Stimulated activated CD8-positive, alpha-beta memory T cell treated with anti-CD3 and anti-CD28 coated beads, Interleukin-4, amount 100 ng/mL, for 4 hours (primary cell): ENCODE measurements at places on chromosomes 1 and 21.
A peak's percentile ranks its signal among the peaks of the same experiment; 100 is the strongest.

DNA sequence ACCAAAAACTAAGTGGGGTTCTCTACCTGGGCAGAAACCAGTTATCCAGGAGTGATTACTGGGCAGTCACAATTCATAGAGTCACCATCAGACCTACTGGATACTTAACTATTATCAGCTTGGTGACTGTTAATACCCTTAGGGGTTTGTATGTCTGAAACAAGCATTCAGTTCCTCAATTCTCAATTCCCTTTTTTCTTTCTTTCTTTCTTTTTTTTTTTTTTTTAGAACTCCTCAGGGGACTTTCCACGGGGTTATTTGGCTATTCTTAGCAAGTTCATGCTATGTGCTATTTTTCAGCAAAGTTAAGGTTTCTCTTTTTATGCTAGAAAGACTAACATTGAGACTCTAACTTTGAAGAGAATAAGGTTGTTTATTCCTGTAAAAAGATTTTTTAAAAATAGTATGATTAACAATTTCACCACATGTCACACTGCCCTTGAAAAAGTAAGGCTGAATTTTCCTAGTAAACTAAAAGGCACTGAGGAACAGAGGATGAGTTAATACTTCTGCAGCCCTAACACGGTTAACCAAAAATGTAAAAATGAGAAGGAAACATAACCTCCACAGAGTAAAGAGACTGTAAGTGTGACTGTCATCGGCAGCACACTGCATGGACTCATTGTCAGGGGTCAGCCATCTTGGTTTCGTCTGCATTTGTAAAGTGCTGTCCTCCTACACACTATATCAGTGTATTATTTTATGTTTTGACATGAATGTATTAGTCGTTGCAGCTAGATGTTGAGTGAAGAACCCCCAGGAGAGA, 310.2 kb downstream of the NTNG1 start:
- DNase-seq: no peak

DNA sequence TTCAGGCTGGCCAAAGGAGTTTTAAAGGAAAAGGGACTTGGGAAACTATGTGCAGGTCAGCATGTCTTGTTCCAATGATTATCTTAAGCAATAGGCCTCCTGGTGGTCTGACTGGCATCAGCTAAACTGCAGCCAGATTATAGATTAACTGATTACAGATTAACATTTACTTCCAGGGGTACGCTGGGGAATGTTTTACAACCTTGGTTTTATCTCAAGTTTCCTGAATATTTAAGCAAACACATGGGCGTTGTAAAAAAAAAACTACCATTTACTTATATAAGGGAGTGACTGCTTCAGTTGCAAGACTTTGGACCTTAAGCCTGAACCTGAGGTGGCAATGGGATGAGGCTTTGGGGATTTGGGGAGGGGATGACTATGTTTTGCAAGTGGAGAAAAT, 600.6 kb upstream of the B3GALT2 start:
- no peak for DNase-seq

DNA sequence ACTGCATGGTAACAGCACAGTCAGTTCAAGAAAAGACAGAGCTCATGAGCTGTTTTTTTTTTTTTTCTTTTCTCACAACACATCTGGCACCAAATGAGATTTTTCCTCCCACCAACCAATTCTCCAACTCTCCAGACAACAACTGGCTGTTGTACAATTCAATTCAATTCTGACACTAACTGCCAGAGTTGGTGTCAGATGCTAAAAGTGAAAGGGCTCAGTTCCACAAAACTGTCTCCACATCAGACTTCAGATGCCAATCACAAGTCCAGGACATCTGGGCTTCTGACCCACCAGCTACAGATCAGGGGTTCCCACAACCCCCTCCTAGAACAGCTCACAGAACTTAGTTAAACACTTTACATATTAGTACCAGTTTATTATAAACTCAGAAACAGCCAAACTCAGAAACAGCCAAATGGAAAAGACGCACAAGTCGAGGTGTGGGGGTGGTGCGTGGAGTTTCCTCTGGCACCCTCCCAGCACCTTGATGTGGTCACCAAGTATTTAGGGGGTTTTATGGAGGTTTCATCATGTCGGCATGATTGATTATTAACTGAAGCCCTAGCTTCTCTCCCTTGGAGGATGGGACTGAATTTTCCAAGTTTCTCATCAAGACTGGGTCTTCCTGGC, 39.2 kb upstream of the LRRC8D start:
- DNase-seq: peak; percentile 66

- no peak for DNase-seq
These were observed 311.7 kb downstream of the KCTD3 start for GRCh38 chr1:215878843-215879242.

DNA sequence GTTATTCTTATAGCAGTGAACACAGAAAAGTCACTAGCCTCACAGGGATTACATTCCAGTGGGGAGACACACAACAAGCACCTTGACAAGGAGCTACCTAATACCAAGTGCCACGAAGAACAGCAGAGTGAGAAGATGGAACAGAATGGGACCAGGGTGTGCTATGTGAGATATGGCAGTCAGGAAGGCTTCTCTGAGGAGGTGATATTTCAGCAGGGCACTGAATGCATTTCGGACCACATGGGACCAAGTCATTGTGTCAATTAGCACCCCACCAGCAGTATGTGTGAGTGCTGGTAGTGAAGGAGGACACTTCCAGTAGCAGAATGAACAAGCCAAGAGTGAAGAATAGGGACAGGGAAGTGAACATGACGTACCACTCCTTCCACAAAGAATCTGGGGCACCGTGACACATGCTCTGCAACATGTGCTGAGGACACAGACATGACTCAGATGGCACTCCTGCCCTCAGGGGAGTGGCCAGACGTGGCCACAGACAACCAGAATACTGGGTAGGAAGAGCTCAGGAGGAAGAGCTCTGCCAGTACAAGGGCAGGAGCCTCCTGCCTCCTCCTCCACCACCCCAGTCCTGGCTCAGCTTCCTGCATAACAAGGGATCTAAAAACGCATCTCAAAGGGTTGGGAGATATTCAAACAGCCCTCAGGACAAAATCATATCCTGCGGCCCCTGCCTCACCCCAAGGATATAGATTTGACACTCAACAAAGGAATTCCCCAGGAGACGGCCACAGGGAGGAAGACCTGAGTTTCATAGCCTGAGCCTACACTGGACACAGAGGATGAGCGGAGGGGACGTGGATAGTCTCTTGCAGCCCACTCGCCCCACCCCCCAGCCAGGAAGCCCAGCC, 102.5 kb downstream of the TRABD2B start:
- DNase-seq: no peak
